ENCODE measurements at places on chromosomes 4 and X. TPM values are rescaled to one million over a fixed set of nuclear protein-coding genes. Genes with fewer than 3 reads are reported as not detected.

The RUFY3 gene
- 13.9 TPM for total RNA-seq

The ZFP92 gene
- total RNA-seq = not detected

The SPANXN5 gene
- total RNA-seq = not detected

The BTK gene
- total RNA-seq = not detected

The CXCL3 gene
- total RNA-seq = 0.34 TPM

The MAGEB6B gene
- total RNA-seq = not detected

The CT47A1 gene
- total RNA-seq = not detected

The APELA gene
- total RNA-seq = 24.9 TPM

The STK32B gene
- 0.38 TPM for total RNA-seq

The TCEAL9 gene
- total RNA-seq = 277 TPM

The ARSJ gene
- total RNA-seq = 51.5 TPM

The AFP gene
- not detected for total RNA-seq

The CDS1 gene
- total RNA-seq = not detected

The SOD3 gene
- 1.7 TPM for total RNA-seq

The FSTL5 gene
- not detected for total RNA-seq

The KLHL13 gene
- total RNA-seq = 9.4 TPM

The TEX11 gene
- total RNA-seq = 41.4 TPM

The ABCE1 gene
- total RNA-seq = 170 TPM

The RBM41 gene
- 9.8 TPM for total RNA-seq

The STPG2 gene
- total RNA-seq = not detected

The CCDC120 gene
- total RNA-seq = 0.58 TPM

The TAF9B gene
- total RNA-seq = 31.4 TPM

The USP26 gene
- total RNA-seq = not detected

The KLB gene
- not detected for total RNA-seq

The CXCL10 gene
- total RNA-seq = not detected

The SCD5 gene
- total RNA-seq = 17.2 TPM

The NSG1 gene
- total RNA-seq = not detected

The SHISA3 gene
- total RNA-seq = not detected

The TEX13C gene
- total RNA-seq = not detected

The VGLL1 gene
- total RNA-seq = not detected

The PAGE2B gene
- total RNA-seq = not detected

The CXCL8 gene
- total RNA-seq = 26.4 TPM

The ENAM gene
- not detected for total RNA-seq

The DUSP21 gene
- total RNA-seq = not detected

The GLRA2 gene
- not detected for total RNA-seq

The GRID2 gene
- total RNA-seq = not detected

Data from SJSA1 (cell line).